Left colon (tissue), 2 donors: ENCODE measurements at places on chromosomes 13 and 19. TPM values are rescaled to one million over a fixed set of nuclear protein-coding genes. Genes with fewer than 3 reads are reported as not detected.

PODNL1 gene
- 5.3 TPM for total RNA-seq

CABP5 gene
- not detected for total RNA-seq

MYPOP gene
- 11.9 TPM for total RNA-seq

ZNF324B gene
- total RNA-seq: 4.7 TPM

C1QTNF9B gene
- total RNA-seq: not detected

FFAR3 gene
- total RNA-seq: not detected

MYO1F gene
- 5.4 TPM for total RNA-seq

LHB gene
- not detected for total RNA-seq

MEIS3 gene
- 2.7 TPM for total RNA-seq

ZNF610 gene
- 1.1 TPM for total RNA-seq

SOX1 gene
- not detected for total RNA-seq

GNG8 gene
- total RNA-seq: not detected

LENG1 gene
- total RNA-seq: 7.3 TPM

FXYD1 gene
- 7.7 TPM for total RNA-seq

ZNF586 gene
- total RNA-seq: 15.2 TPM

RDH8 gene
- not detected for total RNA-seq

TNFSF13B gene
- total RNA-seq: 3.6 TPM

NLRP5 gene
- total RNA-seq: not detected

C19orf18 gene
- total RNA-seq: 1.8 TPM

PAN3 gene
- 37.0 TPM for total RNA-seq

LPAR6 gene
- 7.6 TPM for total RNA-seq

ARMC6 gene
- 17.8 TPM for total RNA-seq

PDE4A gene
- total RNA-seq: 13.8 TPM

SLC7A10 gene
- 0.22 TPM for total RNA-seq

KLK5 gene
- not detected for total RNA-seq

LGI4 gene
- 14.2 TPM for total RNA-seq
